Activated CD4-positive, alpha-beta T cell treated with anti-CD3 and anti-CD28 coated beads for 48 hours (primary cell): ENCODE measurements at places on chromosomes 5 and 9.

DNA sequence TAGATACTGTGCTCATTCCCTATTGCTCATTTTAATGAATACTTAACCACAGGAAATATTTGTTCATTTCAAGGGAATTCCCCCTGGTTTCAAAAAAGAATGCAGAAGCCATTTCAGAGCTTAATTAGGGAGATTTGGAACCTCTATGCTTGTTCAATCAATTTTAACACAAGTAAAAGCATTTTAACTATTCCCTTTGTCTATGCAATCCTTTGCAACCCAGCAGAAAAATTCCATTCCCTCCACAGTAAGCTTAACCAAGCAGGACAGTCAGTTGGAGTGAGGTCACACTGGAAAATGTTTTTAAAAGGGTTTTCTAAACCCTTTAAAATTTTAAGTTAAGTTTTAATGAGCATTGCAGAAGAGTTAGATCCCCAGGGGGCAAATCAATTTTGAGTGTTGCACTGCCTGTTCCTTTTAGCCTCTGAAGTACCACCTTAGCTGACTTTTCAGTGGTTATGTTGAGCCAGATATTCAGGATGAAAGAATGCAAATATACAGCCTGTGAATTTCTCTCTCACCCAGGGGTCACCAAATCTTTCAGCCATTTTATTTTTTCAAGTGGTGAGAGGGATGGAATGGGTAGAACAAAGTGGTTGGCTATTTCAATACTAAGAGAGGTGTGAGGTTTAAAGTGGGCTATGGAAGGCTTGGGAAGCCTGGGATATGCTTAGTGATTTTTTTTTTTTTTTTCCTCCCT is 356.2 kb upstream of the NUDT12 start:
- DNase-seq: no peak

GRCh38 chr9:129259375-129259774 is 81.3 kb upstream of the IER5L start:
- no peak for DNase-seq

DNA sequence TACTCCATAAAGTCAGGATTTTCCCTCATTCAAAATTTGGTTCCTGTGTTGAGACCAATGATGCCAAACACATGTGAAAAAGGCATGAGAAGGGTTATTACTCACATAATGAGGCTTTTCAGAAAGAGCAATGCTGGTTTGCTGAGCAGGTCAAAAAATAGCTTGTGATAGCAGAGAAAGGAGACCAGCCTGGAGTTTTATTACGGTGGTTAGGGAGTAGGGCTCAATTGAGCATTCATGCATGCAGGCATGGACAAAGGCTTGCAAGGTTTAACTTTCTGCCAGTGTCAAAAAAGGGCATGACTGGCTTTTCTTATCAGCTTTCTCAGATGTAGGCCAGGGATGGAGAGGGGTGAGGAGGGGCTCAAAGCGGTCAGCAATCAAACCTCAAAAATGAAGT is 628.3 kb downstream of the DNAH5 start:
- DNase-seq: no peak

GRCh38 chr5:83911367-83911919 is 190.8 kb upstream of the HAPLN1 start:
- DNase-seq: no peak

DNA sequence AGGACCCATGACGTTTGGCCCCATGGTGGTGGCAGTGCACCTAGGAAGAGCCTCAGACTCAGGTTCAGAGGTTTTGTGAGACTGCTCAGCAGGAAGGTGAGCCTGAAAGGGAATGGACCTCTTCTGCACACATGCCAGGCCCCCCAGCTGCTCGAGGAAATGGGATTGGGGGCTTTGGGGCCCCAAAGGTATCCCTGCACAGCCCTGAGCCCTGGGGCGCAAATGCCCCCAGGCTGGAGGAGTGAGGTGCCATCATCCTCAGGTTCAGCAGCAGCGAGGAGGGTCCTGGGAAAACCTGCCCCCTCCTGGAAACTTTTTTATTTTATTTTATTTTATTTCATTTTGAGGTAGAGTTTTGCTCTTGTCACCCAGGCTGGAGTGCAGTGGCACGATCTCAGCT is 171.8 kb upstream of the MVB12B start:
- DNase-seq: no peak

- DNase-seq: no peak
Measured at GRCh38 chr9:135968083-135968476, 6.9 kb upstream of the UBAC1 start.

DNA sequence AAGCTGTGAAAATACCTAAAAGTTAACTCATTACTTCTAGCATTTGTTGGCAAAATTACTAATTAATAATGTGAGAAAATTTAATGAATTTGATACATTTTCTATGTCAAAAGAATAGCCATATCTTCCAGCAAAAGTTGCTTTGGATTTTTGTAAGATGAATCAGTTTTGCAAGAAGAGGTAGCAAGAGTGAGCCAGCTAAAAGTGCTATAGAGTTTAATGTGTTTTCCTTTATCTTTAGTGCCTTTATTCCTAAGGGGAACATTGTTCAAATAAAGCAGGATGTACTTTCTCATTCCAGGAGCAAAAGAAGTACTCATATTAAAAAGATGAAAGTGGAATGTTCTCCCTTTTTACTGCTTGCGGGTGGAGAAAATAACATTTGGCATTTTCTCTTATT is 622.2 kb downstream of the ANXA1 start:
- no peak for DNase-seq

DNA sequence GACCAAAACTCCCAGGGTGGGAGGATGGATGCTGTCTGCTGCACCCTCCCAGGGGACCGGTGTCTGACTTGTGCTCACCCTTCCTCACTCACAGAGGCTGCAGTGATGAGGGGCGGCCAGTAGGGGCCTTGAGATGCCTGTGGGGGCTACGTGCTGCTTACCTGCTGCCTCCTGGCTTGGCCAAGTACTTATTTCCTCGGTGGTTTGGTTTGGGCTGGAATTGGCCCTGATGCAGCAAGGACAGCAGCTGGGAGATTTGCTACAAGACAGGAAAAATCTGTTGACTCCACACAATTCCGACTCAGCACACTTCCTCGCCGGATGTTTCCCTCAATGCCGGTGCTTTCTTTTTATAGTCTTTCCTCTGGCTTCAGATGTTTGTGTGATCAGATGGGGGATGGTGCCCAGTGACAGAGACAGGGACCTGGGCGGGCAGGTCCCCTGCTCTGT is 6.6 kb downstream of the PCDH12 start:
- DNase-seq: peak; percentile 56

DNA sequence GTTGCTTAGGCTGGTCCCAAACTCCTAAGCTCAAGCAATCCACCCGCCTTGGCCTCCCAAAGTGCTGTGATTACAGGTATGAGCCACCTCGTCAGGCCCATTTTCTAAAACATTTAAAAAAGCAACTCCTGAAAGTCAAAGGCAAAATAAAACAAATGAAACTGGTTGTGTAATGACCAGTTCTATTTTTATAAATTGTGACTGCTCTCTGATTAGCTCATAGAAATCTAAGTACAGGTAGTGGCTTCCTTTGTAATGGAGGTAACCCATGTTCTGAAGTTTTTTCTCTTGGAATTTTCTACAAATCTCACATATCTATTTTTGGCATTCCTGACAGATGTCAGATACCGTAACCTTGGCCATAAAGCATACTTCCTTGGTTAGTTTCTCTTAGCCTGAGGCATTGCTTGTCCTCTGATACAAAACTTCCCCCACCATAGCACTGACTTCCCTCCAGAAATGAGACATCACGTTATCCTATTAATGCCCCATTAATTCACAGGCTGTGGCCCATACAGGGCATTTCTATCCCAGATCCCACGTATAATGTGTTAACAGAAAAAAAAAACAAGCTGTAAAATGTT is 14.1 kb upstream of the AK3 start:
- DNase-seq: no peak

DNA sequence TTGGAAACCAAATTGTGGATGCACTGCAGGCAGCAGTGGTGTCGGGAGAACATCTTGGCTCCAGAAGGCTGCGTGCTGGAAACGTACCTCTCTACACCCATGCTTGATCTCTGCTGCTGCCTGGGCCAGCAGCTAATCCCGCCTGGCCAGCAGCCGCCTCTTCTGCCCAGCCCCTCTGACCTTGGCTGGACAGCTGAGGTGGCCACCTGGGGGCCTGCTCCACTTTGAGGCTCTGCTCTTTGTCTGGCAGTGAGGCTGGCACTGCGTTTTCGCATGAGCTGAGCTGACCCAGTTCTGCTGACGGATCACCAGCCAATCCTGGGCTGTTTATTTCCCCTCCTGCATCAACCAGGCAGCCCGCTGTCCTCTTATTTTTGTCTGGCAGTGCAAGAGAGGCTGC is 154.9 kb downstream of the TENT4A start:
- no peak for DNase-seq

DNA sequence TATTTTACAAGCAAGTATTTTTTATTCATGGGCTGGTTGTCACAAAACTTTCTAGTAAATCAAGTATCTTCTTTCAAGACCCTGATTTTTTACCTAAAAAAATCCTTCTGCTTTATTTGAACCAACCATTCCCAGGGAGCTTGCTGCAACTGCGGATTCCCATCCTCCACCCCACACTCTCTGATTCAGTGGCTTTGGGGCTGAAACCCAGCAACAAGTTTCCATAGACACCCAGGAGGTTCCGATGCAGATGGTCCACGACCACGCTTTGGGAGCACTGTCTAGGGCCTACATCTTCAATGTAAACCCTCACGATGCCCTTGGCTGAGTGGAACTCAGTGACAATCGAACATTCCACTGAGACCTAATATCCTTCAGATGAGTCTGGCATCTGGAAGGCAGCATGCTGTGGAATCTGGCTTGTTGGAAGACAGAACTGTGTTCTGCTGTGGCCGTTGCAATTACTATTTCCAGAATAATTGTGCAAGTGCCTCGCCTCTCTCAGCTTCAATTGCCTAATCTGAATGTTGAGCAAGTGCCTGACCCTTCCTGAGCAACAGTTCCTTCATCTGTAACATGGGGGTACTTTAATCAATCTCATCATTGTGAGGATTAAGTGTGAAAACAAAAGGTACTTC is 105.1 kb downstream of the INSYN2B start:
- DNase-seq: no peak

GRCh38 chr5:56735849-56736641 is 79.3 kb upstream of the MAP3K1 start:
- peak; percentile 7 for DNase-seq

GRCh38 chr5:89097103-89097502 is 214.1 kb upstream of the MEF2C start:
- no peak for DNase-seq

DNA sequence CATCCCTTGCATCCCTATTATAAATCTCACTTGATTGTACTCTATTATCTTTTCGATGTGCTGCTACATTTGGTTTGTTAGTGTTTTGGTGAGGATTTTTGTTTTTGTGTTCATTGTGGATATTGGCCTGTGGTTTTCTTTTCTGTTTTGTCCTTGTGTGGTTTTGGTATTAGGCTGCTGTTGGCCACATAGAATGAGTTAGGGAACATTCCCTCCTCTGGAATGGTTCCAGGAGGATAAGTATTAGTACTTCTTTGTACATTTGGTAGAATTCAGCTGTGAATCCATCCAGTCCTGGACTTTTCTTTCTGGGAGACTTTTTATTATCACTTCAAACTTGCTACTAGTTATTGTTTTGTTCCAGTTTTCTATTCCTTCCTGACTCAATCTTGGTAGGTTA is 287.2 kb downstream of the CWC27 start:
- DNase-seq: no peak

- no peak for DNase-seq
Measured at GRCh38 chr5:174563899-174564298, 160.5 kb upstream of the MSX2 start.

DNA sequence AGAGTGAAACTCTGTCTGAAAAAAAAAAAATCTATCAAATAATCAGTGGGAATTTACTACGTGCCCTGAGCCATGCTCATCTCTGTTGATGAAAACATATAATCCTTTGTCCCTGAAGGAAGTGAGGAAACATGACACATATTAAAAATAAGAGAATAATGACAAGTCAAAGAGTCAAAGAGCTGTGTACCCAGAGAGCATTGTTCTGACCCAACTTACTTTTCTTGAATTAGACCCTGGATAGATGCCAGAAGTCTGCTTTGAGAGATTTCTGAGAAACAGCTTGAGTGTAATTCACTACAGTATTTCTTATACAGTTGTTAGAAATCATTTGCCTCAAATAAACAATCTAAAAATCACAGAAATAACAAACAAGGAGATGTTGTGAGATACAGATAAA is 490.0 kb upstream of the PIK3R1 start:
- no peak for DNase-seq

DNA sequence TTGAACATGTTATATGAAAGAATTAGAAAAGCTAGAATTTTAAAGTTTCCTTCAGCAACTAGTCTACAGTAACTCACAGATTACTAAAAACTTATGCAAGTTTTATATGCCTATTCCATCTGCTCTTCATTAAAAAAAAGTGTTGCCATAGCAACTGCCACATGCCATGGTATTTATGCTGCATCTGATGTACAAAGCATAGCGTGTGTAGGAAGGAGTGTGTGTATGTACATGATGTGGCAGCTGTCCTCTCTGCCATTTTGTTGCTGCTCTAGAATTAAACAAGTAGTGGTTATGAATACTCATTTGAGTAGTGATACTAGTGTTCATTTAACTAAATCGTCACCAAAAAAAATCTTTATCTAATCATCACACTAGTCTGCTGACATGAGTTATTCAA is 593.5 kb downstream of the CETN3 start:
- no peak for DNase-seq

DNA sequence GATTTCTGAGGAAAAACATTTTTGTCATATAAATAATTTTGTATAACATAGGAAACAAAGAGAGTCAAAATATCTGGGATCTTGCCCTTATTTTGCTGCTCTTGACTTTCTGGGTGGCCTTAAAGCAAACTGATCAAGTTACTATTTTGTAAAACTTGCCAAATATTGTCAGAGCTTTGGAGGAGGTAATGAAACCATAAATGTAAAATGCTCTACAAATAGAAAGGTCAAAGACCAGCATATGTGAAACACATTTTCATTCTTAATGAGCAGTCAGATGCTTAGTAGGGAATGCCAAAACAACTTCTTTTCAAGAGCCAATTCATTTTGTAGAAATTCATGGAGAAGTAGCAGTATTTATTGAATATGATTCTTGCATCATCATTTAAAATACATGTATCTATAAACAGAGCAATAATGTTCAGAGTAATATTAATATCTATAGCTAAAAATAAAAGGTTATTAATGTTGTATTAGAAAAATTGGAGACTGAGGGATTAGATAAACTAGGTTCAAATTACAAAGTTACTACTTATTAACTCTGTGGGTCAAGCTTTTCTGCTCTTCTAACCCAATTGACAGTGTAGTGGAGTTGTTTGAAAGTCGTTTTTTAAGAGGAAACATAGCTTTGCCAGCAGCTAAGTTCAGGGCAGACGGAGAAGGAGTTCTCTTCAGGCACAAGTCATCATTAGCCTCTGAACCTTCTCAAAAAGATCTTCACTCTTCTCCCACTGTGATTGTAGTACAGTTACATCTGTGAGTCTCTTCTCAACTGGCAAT is 2053.1 kb downstream of the EFNA5 start:
- no peak for DNase-seq

- no peak for DNase-seq
Measured at GRCh38 chr5:6611334-6612256, 21.2 kb downstream of the NSUN2 start.

DNA sequence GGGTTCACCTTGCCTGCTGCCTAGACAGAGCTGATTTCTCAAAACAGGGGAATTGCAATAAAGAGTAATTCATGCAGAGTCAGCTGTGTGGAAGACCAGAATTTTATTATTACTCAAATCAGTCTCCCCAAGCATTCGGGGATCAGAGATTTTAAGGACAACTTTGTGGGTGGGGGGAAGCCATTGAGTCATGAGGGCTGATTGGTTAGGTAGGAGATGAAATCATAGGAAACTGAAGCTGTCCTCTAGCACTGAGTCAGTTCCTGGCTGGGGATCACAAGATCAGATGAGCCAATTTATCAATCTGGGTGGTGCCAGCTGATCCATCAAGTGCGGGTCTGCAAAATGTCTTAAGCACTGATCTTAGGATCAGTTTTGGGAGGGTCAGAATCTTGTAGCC is 159.1 kb upstream of the MAP1B start:
- peak; percentile 3 for DNase-seq
